ENCODE measurements at places on chromosomes 7 and 10.

DNA sequence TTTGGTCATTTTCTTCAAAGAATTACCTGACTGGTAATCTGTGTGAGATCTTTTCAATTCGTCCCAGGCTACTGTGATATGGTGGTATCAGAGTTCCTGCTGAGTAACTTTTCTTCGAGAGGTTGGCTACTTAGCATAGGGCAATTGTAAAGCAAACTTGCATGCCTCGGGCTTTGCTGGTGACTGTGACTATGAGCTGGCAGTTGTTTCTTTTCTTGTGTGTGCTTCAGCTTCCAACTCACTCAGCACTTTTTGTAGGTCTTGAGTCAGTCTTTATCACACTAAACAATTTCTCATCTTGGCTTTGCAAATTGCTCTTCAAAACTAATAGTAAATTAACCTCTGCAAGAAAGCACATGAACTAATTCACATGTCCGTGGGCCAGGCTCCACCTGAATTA, 44.3 kb downstream of the PRR15 start:
- DNase-seq, result no peak

DNA sequence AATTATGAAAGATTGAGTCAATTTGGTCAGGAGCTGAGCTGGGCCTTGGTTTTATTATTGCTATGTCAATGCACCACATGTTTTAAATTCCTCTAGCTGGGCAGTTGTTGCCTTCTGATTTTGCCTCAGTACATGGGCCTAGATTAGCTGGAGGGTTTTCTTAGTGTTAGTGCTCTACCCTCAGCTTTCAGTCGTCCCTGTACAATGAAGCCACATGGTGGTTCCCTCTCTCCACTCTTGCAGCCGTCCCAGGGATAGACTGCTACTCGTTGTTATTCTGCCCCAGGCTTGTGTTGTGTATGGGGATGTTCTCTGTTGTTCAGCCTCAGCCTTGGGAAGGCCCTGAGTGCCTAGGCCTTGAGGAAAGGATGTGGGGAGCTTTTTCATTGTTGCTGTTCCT, 37.0 kb downstream of the NHLRC2 start:
- DNase-seq, result no peak

- DNase-seq, result no peak
These were observed 17.2 kb downstream of the TSPAN13 start for GRCh38 chr7:16770657-16771329.

GRCh38 chr10:17199351-17199804, 2.1 kb downstream of the TRDMT1 start:
- DNase-seq, result no peak

- no peak for DNase-seq
These were observed 365.9 kb downstream of the INHBA start for GRCh38 chr7:41336981-41337380.

GRCh38 chr7:45146531-45147379, 10.8 kb upstream of the RAMP3 start:
- no peak for DNase-seq

DNA sequence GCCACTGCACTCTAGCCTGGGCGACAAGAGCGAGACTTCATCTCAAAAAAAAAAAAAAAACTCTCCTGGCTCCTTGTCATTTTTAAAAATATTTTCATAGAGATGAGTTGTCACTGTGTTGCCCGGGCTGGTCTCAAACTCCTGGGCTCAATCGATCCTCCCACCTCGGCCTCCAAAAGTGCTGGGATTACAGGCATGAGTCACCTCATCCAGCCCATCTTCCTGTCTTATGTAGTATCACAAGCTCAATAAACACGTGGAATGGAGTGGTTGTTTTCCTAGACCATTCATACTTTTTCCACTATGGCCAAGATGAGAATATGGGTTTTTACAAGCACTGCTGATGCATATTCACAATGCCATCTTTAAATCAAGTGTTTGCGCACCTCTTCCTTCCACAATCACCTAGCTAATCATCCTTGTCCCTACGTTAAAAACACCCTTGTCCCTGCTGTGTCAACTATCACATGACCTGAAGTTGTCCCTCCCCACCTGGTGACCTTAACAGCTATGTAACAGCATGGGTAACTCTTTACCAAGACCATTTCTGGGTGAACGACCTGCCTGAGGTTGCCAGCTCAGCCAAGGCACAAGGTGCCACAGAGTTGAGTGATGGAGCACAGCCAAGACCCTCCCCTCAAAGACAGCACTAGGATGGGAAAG, 21.3 kb downstream of the DLG5 start:
- DNase-seq, result no peak

GRCh38 chr10:121027371-121027770, 176.2 kb downstream of the WDR11 start:
- DNase-seq, result no peak

DNA sequence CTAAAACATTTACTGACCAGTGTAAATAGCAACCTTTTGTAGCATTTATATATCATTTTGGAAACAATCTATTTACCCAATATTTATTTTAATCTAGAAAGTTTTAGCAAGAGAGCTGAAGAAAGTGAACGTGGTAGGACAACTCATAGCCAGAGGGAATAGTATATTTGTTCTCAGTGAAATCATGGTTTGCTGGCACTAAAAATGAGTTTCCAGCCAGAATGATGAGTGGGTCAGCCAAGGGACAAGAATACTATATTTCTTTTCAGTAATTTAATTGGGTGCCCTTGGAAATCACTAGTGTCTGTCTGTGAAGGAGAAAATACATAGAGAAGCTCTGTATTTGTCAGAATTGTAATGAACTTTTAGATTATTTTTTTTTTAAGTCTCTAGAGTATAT, 74.9 kb downstream of the MINPP1 start:
- no peak for DNase-seq

GRCh38 chr7:28903730-28904577, 54.2 kb downstream of the TRIL start:
- DNase-seq, result no peak
